ENCODE measurements at places on chromosomes 16 and 17.

- no peak for DNase-seq
These were observed 58.7 kb downstream of the CMC2 start for GRCh38 chr16:80947708-80948625.

DNA sequence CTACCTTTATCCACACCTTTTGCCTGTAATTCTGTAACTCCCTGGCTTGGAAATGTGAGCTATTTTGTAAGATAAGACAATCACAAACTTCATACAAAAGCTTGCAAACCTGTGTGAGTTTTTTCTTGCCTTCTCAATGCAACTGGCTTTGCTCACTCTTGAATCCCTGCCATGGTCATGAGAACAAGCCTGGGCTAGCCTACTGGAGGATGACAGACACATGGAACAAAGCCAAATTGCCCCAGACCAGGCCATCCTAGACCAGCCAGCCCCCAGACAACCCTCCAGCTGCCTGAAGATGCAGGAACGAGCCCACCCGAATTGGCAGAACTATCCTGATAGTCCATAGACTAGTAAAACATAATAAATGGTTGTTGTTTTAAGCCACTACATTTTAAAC lies 466.6 kb upstream of the ERCC4 start:
- DNase-seq = no peak

- DNase-seq = no peak
These were observed 117.8 kb upstream of the METRNL start for GRCh38 chr17:82961366-82962162.

DNA sequence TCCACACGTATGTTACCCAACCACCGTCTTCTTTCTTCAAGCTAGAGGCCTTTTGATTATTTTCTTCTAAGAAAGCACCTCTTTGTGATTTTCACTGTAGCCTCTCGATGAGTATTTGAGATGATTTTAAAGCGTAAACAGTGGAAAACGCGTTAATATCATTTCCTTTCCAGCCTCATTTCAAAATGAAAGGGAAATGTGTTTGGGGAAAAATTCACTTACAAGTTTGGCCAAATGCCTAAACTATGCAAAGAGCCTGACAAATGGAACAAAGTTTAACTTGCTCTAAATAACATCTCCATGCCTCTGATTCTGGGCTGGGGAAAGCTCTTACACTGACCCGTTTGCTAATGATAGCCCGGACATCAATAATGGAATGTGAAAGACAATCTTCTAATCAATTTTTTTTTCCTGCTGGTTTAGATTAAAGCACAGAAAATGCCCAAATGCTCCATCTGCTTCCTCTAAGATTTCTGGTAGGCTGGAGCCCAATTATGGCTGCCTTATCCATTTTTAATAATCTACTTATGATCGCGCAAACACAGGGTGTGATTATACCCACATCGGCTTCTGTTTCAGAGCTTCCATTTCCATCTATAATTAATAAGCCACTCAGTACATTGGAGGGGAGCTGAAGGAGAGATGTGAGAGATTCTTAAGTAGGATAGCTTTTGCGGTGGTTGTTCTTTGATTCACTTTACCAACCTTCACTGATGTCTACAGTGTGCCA lies 43.5 kb downstream of the HS3ST2 start:
- no peak for DNase-seq

DNA sequence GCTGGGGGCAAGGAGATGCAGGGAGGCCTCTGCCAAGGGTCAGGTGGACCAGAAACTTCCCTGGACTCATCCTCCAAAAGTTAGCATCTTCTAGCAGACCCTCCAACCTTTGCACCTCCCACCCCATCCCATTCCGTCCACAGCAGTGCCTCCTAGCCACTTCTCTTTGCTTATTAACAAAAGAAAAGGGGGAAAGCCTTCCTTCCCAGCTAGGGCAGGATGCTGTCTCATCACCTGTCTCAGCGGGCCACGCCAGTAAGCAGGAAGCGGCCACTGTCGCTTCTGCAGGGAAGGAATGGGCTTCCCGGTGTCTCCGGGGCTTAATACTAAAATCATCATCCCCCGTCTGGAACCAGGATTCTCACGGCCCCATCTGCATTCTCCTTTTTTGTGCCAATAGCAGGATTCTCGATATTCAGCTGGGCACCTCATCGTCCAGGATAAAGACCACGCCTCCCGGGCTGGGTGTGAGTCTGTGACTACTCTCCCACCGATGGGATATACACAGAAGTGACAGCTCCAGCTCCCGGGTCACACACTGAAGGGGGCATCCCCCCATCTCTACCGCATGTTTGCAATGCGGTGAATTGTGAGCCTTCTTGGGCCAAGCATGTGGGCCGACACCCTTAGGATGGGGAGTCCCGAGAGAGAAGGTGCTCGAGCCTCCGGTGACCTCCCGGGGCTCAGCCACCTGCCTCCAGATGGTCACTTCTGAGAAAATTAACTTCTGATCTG lies 15.5 kb upstream of the RBFOX3 start:
- no peak for DNase-seq

DNA sequence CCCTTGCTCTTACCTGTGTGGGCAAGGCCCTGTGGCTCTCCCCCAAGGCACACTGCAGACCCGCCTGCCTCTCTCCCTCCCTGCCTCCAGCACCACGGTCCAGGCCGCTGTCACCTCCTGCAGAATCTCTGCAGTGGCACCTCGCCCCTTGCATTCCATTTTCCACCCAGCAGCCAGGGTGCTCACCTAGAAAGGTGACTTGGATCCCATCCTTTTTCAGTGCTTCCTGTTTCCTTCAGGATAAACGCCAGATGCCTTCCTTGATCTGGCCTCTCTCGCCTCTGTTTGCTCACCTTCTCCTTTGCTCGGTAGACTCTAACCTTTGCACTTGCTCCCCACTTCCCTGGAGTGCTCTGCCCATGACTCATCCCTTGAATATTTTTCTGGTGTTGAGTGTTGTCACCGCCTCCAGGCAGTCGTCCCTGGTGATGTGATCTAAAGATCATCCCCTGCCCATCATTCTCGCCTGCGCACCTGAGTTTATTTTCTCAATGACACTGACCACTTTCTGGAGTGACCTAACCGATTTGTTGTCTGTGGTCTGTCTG lies 79.2 kb upstream of the LGALS9 start:
- peak; percentile 88 for DNase-seq

- peak; percentile 67 for DNase-seq
These were observed 30.7 kb downstream of the GPRC5B start for GRCh38 chr16:19853742-19854542.

GRCh38 chr16:2494616-2495015 lies 19.1 kb upstream of the ATP6V0C start:
- no peak for DNase-seq

DNA sequence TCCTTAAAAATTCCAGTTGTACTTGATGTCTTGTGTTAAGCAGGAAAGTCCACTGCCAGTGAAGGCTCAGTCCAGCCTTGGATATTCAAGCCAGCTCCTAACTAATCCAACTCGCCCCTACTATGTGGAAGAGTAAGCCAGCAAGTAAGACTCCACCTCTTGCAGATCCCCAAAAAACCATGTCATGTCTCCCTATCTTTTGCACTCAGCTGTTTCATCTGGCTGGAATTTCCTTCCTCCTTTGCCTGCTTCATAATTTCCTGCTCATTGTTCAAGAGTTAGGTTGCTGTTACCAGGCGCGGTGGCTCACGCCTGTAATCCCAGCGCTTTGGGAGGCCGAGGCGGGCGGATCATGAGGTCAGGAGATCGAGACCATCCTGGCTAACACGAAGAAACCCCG lies 37.8 kb downstream of the RBBP6 start:
- no peak for DNase-seq

- DNase-seq = no peak
These were observed 6.9 kb upstream of the GSE1 start for GRCh38 chr16:85605912-85606841.

DNA sequence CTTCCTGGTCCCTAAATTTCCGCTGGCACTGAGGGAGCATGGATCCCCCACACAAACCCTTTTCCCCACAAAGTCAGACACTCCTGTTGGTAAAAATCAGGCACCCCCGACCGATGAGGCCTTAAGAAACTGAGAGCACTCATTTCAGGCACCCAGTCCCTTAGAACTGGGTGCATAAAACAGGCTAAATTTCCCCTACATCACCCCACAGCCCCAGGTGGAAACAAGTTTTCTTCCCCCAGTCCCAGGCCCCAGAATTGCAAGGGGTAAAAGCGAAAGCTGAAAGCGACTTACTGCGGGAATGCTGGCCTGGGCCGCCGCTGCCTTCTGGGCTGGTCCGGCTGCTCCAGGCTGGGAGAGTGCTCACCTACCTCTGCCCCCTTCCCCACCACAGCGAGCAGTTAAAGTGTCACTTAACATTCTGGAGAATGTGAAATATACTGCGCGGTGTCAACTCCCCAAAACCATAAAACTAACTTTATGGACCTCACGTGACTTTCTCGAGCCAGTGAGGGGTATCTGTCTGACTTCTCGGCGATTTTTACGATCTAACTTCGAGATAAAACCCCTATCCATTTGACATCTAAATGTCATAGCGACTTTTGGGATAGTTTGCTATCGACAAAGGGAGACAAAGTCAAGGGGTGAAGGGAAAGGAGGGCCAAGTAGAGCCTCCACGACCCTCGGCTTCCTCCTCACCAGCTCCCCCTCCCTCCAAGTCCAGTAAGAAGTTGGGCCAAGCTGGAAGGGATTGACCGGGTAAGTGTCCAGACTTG lies at the start of gene HOXB3:
HOXB3 (minus strand) TSS at position 411 of the 776 bp plus-strand sequence. CDS start 37,767 bp downstream, outside the sequence.
- no peak for DNase-seq

- DNase-seq = no peak
These were observed 41.5 kb downstream of the PLD6 start for GRCh38 chr17:17164676-17165075.

DNA sequence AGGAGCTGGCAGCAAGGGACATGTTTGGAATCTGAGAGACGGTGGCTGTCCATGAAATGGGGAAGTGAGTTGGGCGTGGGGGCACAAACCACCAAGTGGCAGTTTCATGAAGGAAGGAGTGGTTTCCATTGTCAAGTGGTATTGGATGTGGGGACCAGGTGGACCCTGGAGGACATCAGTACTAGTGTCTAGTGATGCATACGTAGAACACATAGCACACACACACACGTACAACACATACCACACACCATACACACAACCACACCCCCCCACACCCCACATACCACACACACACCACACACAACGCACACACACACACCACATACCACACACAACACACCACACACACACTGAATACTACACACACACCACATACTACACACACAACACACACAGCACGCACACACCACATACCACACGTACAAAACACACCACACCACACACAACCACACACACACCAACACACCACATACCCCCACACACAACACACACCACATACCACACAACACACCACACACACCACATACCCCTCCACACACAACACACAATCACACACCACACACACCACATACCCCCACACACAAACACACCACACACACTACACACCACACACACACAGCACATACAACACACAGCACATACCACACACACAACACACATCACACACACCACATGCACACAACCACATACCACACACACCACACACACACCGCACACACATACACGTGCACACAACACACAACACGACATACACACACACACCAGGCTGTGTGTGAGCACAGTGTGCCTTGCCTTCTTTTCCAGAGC lies 41.1 kb upstream of the GSE1 start:
- no peak for DNase-seq

GRCh38 chr17:44113868-44114840 lies 9.3 kb downstream of the HDAC5 start:
- no peak for DNase-seq

DNA sequence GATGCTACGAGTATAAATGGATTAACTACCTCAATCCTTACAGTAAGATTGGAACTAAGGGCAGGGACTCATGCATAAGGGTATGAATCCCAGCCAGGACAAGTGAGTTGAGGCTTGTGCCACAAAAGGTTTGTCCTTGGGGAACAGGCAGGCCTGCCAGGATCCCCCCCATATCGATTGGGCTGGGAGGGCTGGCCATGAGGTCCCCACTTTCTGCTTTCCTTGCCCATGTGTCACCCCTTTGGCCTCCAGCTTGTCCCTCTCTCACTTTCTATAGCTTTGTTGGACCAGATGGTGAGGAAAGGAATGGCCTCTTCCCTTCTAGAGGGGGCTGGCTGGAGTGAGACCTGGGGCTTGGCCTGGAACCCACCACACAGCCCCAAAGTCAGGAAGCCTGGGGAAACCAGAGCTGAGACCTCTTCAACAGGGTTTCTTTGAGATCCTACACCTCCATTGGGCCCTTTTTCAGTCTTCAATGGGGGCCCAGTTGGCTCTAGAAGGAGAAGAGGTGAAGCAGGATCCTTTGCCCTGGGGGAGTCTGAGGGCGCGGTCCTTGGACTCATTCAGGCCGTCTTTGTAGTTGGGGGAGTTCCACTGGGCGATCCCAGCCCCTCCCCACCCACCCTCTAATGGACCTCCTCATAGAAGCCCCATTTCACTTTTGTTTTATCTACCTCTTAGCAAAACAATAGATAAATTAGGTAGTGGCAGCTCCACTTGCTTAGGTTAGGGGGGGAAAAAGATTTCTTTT lies 57.3 kb downstream of the IGF2BP1 start:
- DNase-seq = no peak

- DNase-seq = no peak
These were observed 6.1 kb downstream of the SLC35G3 start for GRCh38 chr17:35188111-35188510.

GRCh38 chr17:21242026-21242697 lies 11.0 kb downstream of the NATD1 start:
- no peak for DNase-seq

GRCh38 chr17:63946440-63947363 lies 14.6 kb upstream of the CD79B start:
- DNase-seq = peak; percentile 47

GRCh38 chr16:85390511-85391174 lies 222.5 kb upstream of the GSE1 start:
- no peak for DNase-seq

DNA sequence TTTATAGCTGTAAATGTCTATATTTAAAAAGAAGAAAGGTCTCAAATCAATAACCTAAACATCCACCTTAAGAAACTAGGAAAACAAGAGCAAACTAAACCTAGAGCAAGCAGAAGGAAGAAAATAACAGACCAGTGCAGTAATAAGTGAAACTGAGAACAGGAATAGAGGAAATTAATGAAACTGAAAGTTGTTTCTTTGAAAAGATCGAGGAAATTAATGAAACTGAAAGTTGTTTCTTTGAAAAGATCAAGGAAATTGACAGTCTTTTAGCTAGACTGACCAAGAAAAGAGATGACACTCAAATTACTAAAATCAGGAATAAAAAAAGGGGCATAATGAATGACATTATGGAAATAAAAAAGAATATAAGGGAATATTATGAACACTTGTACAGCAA lies 46.4 kb downstream of the SLFN5 start:
- no peak for DNase-seq

GRCh38 chr16:49282690-49283375 lies 1.2 kb upstream of the CBLN1 start:
- peak; percentile 79 for DNase-seq

GRCh38 chr16:87070657-87071056 lies 246.5 kb downstream of the C16orf95 start:
- DNase-seq = no peak

GRCh38 chr16:2038382-2039231 lies 9.0 kb downstream of the NTHL1 start:
- no peak for DNase-seq

Data from mesendoderm (in vitro differentiated cells).